ENCODE measurements at places on chromosomes 1 and 21.

DNA sequence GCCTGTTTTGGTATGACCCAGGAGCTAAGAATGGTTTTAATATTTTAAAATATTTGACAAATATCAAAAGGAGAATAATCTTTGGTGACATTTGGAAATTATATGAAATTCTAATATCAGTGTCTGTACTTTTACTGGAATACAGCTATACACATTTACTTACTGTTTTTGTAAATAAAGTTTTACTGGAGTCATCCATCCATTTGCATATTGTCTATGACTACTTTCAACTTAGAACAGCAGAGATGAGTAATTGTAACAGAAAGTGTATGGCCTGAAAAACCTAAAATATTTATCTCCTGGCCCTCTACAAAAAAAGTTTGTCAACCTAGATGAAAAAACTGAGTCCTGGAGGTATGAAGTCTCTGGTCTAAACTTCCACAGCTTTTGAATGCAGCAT lies 5.8 kb upstream of the MAP3K7CL start:
- DNase-seq: no peak

- DNase-seq: no peak
Observed at GRCh38 chr1:54604572-54605370, 18.6 kb downstream of the FAM151A start.

DNA sequence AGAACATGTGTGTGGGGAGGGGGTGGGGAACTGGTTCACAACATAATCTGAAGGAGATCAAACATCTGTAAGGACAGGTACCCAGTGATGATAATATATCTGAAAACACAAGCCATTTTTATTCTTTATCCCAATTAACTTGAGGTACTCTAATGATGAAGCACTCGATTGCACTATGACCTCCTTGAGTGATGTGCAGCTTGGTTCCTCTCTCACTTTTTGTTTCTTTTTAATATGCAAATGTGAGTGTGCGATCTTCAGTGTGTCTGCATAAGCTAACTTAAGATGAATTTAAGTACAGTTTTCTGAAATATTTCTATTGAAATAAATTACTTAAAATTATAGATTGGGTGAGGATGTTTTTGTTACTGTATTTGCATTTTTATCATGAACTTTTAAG lies 50.6 kb upstream of the ANGPTL1 start:
- DNase-seq: no peak

DNA sequence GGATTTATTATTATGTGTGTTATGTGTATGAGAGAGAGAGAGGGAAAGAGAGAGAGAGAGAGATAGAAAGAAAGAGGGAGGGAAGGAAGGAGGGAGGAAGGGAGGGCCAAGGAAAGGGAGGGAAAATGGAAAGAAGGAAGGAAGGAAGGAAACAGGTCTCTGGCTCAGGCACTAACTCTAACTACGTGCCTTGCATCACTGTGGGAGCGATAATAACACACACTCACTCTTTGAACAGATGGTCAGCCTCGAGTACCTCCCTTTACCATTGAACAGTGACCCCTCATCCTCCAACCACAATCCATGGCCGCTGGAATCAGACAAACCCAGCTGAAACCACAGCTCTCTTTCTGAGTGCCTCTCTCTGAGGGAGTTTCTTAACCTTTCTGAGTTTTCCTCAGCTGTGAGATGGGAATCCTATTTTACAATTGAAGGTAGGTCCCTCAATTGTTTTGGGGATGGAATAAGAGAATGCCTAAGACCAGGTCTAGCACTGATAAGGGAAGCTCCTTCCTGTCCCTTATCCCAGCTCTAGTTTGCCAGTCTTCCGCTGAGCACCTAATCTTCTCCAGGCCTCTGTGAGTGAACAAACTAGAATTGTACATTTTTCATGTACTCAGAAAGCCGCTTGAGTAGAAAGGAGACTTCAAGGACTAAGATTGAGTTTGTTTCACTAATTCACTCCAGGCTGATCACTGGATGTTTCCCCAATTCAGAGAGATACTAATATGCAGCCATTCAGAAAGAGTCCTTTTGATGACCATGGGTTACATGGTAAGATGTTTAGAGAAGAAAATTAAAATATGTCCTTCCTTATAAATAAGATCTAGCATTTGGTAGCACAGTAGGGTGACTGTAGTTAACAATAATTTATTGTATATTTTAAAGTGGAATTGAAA lies 62.8 kb downstream of the IRF2BP2 start:
- no peak for DNase-seq

DNA sequence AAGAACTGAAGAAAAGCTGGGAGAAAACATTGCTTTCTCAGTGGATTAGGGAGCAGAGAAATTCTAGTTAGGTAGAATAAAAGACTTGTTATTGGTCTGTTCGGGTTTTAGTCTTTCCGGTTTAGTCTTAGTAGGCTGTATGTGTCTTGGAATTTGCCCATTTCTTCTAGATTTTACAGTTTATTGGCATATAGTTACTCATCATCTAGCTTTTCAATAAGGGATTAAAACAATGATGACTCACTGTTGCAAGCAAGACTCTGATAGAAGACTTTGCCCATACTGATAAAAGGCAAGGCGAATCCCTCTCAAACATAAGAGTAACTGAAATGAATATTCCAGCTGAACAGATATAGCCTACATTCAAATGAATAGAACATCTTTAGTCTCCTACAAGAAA lies 62.3 kb downstream of the GPR137B start:
- no peak for DNase-seq

DNA sequence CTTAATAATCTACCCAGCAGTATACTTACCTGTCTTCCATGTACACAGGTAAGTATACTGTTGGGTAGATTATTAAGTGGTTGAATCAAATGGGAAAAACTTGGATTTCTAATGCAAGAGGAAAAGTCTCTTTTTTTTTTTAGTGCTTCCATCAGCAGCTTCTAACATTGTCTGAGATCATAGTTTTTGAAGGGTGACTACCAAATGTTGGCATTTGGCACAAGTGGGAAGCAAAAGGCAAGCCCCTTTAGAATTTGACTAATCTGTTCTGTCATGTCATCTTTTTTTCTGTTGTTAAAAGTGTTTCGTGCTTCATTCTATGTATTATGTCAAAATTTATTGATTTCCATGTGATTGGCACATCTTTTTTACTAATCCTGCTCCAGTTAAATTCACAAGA lies 547 bp downstream of the FMO1 start:
- no peak for DNase-seq

- DNase-seq: peak; percentile 24
Observed at GRCh38 chr1:13808729-13809131, 108.7 kb downstream of the PRDM2 start.

DNA sequence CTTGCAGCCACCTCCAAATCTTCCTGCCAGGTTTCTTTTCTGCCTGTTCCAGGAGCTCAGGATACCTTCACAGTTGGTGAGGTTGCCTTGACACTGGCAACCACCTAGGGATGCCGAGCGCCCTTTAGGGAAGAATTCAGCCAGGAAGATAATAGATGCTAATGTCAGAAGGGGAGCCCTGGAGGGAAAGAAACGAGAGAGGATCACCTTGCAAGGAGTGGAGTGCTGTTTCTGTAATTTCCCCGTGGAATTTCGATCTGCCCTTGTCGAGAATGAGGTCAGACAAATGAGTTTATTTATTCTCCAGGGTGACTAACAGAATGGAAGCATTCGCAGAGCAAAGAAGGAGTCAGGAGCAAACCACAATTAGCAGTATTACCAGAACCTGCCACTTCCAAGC lies 315.8 kb upstream of the KAZN start:
- DNase-seq: peak; percentile 39

- DNase-seq: no peak
Observed at GRCh38 chr1:29631836-29632805, 395.8 kb downstream of the PTPRU start.

DNA sequence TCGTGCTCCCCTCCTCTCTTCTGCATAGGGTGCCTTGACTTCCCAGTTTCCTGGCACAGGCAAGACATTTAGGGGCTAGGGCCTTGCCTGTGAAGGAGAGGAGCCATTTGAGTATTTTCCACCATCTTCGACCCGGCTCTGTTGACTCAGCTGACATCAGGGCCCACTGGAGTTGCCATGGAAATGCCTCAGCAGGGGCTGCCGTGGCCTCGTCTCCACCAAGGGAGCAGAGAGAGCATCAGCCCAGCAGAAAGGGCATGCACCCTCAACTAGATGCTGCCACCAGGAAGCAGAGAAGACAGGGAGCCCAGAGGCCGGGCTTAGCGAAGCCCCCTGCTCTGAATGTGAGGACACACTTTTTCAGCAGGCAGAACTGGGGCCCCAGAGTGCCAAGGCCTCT lies 101.9 kb upstream of the ACTL8 start:
- no peak for DNase-seq

- DNase-seq: no peak
Observed at GRCh38 chr21:38075833-38076587, 159.8 kb upstream of the KCNJ6 start.

Measured in fibroblast of gingiva (primary cell).